ENCODE measurements at places on chromosomes 1 and 21.
A peak's percentile ranks its signal among the peaks of the same experiment; 100 is the strongest.

- no peak for DNase-seq
Observed at GRCh38 chr1:15764269-15764764, 5.7 kb downstream of the FBLIM1 start.

- DNase-seq, result peak; percentile 11
Observed at GRCh38 chr1:107669996-107670395, 295.0 kb downstream of the VAV3 start.

- peak; percentile 53 for DNase-seq
Observed at GRCh38 chr1:9539829-9540550, 725 bp downstream of the SLC25A33 start.

DNA sequence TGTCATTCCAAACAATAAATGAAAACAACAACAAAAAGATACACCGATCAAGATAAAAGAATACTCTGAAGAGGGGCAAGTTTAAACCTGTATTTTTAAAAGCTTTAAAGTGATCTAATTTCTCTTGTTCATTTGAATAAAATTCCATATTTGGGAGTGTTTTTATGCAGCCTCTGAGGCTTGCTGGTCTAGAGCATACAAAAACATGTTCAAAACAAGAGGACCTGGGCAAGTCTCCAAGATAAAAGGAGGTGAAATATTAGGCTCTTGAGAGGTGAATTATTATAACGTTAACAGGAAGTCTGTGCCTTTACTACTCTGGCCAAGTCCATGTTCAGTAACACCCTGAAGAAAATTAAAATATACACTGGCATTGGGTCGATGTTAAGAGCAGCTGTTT, 20.1 kb downstream of the URB1 start:
- no peak for DNase-seq

DNA sequence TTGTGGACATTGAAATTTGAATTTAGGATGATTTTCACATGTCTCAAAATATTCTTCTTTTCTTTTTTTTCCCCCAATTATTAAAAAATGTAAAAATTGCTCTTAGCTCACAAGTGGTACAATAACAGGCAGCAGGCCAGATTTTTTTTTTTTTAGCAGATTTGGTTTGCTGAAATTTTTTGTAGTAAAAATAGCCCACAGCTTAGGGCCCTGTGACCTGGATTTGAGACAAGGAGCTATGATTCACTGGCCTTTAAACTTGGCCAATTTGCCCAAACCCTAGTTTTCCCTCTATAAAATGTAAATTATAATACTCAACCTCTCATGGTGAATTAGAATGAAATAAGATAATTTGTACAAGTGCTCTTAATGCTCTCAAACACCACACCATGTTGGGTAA, 253.8 kb downstream of the DYRK1A start:
- no peak for DNase-seq

GRCh38 chr1:87135329-87135712, 193.4 kb upstream of the LMO4 start:
- DNase-seq, result no peak

- no peak for DNase-seq
Observed at GRCh38 chr1:189939967-189940366, 537.7 kb downstream of the BRINP3 start.

DNA sequence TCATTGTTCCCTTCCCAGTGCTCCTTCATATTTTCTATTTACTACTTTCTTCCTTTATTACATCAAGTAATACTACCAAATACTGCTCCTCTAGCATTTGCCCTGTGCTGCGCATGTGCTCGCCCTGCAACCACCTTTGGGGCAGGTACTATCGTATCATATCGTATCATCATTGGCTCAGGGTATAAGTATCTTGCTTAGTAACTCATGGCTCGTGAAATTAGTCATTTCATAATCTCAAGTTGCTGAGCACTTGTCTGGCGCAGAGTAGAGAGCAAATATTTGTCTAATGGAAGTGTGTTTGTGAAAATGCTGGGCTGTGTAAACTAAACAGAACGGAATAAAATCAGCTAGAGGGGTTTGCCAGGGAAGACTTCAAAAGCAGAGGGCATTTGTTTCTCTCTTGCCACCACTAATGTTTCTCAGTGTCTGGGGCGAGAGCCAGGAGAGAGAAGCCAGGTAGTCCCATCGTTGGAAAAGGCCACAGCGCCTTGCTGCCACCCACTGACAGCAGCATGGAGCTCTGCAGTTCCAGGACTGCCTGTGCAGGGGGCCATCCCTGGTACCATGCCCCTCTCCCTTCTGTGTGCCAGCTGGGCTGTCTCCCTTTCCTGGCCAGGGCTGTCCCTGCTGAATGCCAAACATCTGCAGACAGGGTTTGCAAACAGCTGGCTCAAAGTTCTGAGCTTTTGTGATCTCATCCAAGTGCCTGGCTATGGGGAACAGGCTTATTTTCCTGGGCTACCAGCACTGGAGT, 20.0 kb upstream of the CPT2 start:
- DNase-seq, result peak; percentile 43

DNA sequence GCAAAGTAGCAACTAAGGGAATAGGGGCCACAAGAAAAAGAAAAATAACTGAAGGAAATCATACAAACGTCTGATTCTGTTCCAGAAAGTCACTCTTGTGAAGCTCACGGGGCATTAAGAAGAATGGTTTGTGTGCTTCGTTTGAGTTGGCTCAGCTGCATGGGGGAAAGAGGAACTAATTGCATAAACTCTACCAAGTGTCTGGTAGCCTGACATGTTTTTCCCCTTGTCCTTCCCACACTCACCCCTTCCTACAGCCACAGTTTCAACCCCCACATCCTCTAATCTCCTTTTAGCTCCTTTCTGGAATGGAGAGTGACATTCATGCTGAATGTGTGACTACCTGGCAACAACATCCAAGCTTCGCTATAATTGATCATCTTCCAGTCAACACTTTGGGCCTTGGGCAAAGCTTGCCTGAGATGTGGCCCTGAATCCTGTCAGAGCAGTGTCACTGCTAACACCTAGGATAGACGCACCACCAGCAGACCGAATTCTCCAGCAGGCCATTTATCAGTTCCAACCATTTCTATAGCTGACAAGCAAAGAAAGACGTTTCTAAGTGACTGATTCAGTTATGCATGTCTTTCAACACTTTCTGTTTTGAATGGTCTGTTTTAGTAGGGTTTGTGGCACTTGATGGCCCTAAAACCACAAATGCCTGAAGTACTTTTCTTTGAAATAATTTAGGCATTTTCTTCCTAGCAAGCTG, 439.6 kb downstream of the TTLL7 start:
- no peak for DNase-seq

DNA sequence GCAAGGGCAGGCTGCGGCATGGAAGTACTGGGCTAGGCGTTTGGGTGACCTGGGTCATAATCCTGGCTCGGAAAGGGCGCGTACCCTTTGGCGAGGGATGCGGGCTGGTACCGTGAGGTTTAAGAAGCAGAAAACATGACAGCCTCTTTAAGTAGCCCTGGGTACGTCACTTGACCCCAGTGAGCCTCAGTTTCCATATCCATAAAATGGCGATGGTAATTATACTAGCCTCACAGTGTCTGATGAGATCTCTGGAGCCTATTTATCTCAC, 700 bp downstream of the PIGV start:
- DNase-seq, result no peak

- no peak for DNase-seq
Observed at GRCh38 chr1:2136386-2137235, 58.0 kb downstream of the FAAP20 start.

Measured in NCI-H2081 (cell line).